ENCODE measurements at places on chromosomes 6 and 20. TPM values are rescaled to one million over a fixed set of nuclear protein-coding genes. Genes with fewer than 3 reads are reported as not detected.

Gene PGC
- total RNA-seq = 0.28 TPM

DNA sequence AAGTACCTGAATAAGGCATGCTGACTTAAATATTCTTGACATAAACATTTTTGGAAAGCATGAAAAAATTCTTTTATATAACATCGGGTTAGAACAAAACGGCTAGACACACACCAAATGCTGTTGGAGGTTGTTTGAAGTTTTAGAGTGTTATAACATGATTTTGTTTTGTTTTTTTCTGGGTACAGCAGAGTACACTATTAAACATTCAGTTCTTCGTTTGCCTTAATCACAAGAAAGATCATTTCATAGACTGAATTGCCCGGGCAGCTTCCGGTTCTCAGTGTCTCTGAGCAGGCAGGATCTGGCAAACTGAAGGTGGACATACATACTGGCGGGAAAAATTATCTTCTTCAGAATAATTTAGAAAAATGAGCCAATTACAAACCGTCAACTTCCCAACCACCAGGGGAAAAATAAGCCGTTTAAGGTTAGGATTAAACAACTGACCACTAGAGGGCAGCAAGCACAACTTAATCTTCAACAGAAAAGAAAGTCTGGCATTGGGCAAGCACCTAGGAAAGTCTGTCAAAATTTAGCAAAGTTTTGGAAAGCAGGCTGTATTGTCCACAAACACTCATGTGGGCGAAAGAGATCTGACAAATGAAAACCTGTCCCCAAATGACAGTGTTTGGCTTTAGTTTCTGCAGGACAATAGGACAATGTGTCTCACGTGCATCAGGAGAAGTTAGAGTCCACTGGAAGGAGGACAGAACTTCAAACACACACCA, 15.0 kb downstream of the ZNF217 start:
- DNase-seq = peak; percentile 90
- no peaks in the 10 kb centered on the region for H3K27me3 ChIP-seq
- peak overlapping the region; percentile 72 for H3K27ac ChIP-seq

GRCh38 chr20:60316476-60317158, 358.4 kb downstream of the CDH26 start:
- no peak for DNase-seq
- H3K36me3 ChIP-seq = no peaks in the 10 kb centered on the region
- H3K4me3 ChIP-seq = no peak overlapping the region
- H3K27me3 ChIP-seq = no peaks in the 10 kb centered on the region

Gene SMIM26
- total RNA-seq = 99.3 TPM

- no peak overlapping the region for H3K27ac ChIP-seq
- no peaks in the 10 kb centered on the region for H3K36me3 ChIP-seq
- H3K4me1 ChIP-seq = no peaks in the 10 kb centered on the region
- no peak for DNase-seq
- H3K27me3 ChIP-seq = no peaks in the 10 kb centered on the region
Observed at GRCh38 chr6:145453376-145453775, 281.9 kb downstream of the EPM2A start.

- H3K27me3 ChIP-seq = no peaks in the 10 kb centered on the region
- no peaks in the 10 kb centered on the region for H3K4me1 ChIP-seq
- peaks cover 66% of the 10 kb centered on the region for H3K36me3 ChIP-seq
- no peak overlapping the region for H3K4me3 ChIP-seq
Observed at GRCh38 chr20:36246401-36246800, 10.1 kb downstream of the AAR2 start.

DNA sequence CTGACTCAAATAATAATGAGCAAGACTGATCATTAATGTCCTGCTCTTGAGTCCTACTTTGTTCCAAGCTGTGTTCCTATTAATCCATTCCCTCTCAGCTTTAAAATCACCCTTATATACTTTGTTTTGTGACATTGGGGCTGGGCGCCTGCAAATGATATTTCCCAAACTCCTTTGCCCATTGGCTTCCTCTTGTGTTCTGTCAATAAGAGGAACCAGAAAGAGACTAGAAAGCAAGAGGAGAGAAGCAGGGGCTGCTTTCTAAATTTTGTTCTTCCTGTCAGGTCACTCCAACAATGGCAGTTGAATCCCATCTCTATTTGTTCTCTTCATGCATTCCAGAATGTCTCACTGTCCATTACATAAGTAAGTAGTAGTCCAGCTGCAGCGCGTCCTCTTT, 21.6 kb upstream of the TRIM27 start:
- no peaks in the 10 kb centered on the region for H3K27me3 ChIP-seq
- no peak for DNase-seq
- H3K4me1 ChIP-seq = peaks cover 30% of the 10 kb centered on the region
- H3K36me3 ChIP-seq = no peaks in the 10 kb centered on the region

- H3K36me3 ChIP-seq = no peaks in the 10 kb centered on the region
- H3K27me3 ChIP-seq = peaks cover 53% of the 10 kb centered on the region
- H3K27ac ChIP-seq = no peak overlapping the region
Observed at GRCh38 chr6:41462033-41462432, 84.1 kb upstream of the FOXP4 start.

GRCh38 chr6:86916393-86916792, 20.9 kb upstream of the HTR1E start:
- H3K36me3 ChIP-seq = no peaks in the 10 kb centered on the region
- no peak overlapping the region for H3K27ac ChIP-seq
- no peak overlapping the region for H3K4me3 ChIP-seq
- DNase-seq = no peak
- H3K27me3 ChIP-seq = no peaks in the 10 kb centered on the region

GRCh38 chr20:51480507-51481270, 61.8 kb downstream of the NFATC2 start:
- H3K36me3 ChIP-seq = no peaks in the 10 kb centered on the region
- H3K27ac ChIP-seq = no peak overlapping the region
- H3K4me1 ChIP-seq = no peaks in the 10 kb centered on the region
- no peak for DNase-seq
- no peaks in the 10 kb centered on the region for H3K27me3 ChIP-seq

DNA sequence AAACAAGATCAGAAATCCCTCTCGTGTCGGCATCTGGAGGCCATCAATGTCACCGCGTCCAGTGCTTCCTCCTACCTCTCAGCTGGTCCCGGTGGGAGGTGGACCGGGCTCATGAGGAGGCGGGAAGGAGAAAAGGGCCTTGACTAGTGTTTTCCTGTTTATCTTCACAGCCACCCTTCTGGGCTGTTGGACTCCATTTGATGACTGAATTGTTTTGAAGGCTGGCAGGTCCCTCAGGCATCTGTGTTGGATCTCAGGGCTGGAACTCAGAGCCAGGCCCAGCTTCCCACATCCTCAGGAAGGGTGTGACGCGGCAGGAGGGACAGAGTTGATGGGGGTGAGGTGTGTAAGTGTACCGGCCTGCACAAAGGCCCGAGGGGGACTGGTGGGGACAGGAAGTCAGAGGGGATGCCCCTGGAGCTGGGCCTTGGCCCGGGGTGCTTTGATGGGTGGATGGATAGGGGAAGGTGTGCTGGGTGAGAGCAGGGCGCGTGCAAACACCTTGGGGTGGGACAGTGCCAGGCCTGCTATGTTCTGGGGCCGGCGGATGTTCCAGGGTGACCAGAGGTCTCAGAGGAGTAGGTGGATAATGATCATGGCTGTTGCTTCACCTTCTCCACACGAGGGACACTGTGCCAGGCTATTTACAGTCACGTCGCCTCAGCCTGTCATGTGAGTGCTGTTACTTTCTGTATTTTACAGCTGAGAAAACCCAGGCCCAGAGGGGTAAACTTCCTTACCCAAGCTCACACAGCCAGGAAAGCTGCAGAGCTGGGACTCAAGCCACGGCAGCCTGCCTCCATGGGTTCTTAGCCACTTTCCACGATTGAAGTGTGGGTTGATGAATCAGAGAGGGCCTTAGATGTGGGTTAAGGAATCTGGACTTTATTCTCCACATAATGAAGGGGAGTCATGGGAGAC, 17.9 kb upstream of the CHMP4B start:
- no peak for DNase-seq
- no peak overlapping the region for H3K27ac ChIP-seq
- H3K36me3 ChIP-seq = peaks cover 5% of the 10 kb centered on the region
- H3K4me3 ChIP-seq = no peak overlapping the region
- H3K27me3 ChIP-seq = no peaks in the 10 kb centered on the region

DNA sequence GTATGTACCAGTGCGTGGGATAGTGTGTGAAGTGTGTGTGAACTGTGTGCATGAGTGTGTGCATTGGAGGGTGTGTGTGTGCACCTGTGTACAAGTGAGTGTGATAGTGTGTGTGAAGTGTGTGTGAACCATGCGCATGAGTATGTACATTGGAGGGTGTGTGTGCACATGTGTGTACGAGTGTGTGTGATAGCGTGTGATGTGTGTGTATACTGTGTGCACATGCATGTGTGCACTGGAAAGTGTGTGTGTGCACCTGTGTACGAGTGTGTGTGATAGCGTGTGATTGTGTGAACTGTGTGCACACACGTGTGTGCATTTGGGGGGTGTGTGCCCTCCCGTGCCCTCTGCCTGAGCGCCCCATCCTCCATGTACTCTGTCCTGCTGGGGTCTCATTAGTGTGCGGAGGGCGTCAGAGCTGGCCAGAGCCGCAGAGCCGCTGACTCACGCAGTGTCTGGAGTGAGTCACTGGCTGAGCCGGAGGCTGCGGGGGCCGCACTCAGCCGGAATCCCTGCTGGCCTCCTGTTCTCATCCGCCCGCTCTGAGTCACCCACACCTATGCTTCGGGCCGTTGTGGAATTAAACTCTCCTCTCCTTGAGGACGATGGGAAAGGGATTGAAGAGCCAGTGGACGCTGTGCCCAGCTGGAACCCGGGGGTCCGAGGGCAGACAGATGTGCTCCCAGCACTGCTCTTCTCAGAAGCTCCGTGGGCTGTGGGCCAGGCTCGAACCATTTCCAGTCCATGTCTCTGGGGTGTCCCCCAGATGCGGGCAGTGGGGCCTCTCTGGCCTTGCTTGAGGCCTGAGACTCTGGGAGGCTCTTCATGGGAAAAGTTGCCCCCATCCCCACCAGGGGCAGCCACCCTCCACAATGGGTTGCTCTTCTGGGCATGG, 27.3 kb upstream of the STX16 start:
- H3K27ac ChIP-seq = no peak overlapping the region
- peaks cover 11% of the 10 kb centered on the region for H3K27me3 ChIP-seq
- DNase-seq = no peak
- no peak overlapping the region for H3K4me3 ChIP-seq
- no peaks in the 10 kb centered on the region for H3K4me1 ChIP-seq
- no peaks in the 10 kb centered on the region for H3K36me3 ChIP-seq

GRCh38 chr6:38088829-38089228, 269.3 kb downstream of the ZFAND3 start:
- H3K4me3 ChIP-seq = no peak overlapping the region
- no peak overlapping the region for H3K27ac ChIP-seq
- H3K27me3 ChIP-seq = no peaks in the 10 kb centered on the region

GRCh38 chr6:6758915-6759654, 170.6 kb downstream of the LY86 start:
- peak; percentile 47 for DNase-seq
- no peak overlapping the region for H3K4me3 ChIP-seq
- no peaks in the 10 kb centered on the region for H3K36me3 ChIP-seq
- peaks cover 9% of the 10 kb centered on the region for H3K4me1 ChIP-seq
- H3K27ac ChIP-seq = peak overlapping the region; percentile 26
- no peaks in the 10 kb centered on the region for H3K27me3 ChIP-seq

DNA sequence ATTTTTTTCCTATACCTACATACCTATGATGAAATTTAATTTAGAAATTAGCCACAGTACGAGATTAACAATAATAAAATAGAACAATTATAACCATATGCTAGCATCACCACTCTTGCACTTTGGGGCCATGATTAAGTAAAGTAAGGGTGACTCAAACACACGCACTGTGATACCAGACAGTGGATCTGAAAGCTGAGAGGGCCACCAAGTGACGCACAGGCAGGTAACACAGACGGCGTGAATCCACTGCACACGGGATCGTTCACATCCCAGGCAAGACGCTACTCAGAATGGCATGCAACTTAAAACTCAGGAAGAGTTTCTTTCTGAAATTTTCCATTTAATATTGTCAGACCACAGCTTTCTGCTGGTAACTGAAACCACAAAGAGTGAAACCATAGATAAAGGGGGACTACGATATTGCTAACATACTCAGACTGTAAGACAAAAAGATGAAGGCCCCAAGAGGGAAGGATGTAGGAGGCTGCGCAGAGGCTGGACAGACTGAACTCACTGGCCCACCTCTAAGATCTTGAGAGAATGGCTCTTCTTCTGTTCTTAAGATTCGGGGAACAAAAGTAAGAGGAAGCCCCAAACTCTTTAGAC, 17.9 kb downstream of the RRBP1 start:
- peaks cover 2% of the 10 kb centered on the region for H3K36me3 ChIP-seq
- no peak overlapping the region for H3K4me3 ChIP-seq
- H3K27ac ChIP-seq = no peak overlapping the region
- no peaks in the 10 kb centered on the region for H3K27me3 ChIP-seq

DNA sequence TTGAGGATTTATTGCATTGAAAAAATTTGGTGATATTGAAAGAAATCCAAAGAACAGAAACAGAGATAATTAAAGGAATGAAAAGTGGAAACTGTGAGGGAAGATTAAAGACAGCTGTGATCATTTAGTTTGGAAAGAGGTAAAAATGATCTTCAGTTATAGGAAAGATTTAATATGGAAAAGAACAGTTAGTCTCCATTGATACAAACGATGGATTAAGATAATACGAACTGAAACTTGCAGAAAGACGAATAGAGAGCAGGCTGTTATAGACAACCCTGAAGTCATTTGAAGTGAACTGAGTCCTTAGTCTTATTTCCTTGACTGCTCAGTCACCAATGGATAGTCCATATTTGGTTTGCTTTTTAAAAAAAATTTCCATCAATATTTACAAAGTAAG, 360.0 kb downstream of the NKAIN2 start:
- DNase-seq = no peak
- H3K27me3 ChIP-seq = no peaks in the 10 kb centered on the region
- H3K4me3 ChIP-seq = no peak overlapping the region
- H3K27ac ChIP-seq = no peak overlapping the region

- DNase-seq = no peak
- no peaks in the 10 kb centered on the region for H3K27me3 ChIP-seq
- no peak overlapping the region for H3K4me3 ChIP-seq
- no peak overlapping the region for H3K27ac ChIP-seq
Observed at GRCh38 chr20:12968472-12968871, 40.3 kb upstream of the SPTLC3 start.

- H3K27me3 ChIP-seq = peaks cover 41% of the 10 kb centered on the region
- H3K4me1 ChIP-seq = peaks cover 76% of the 10 kb centered on the region
- no peak overlapping the region for H3K4me3 ChIP-seq
- H3K36me3 ChIP-seq = peaks cover 10% of the 10 kb centered on the region
- DNase-seq = peak; percentile 60
- H3K27ac ChIP-seq = peak overlapping the region; percentile 79
Observed at GRCh38 chr6:36682328-36683144, 4.0 kb downstream of the CDKN1A start.

Gene KCNK16
- total RNA-seq = not detected

GRCh38 chr6:34154668-34155447, 9.0 kb upstream of the GRM4 start:
- H3K27ac ChIP-seq = no peak overlapping the region
- H3K36me3 ChIP-seq = no peaks in the 10 kb centered on the region
- DNase-seq = no peak
- peaks cover 81% of the 10 kb centered on the region for H3K27me3 ChIP-seq

- H3K4me3 ChIP-seq = no peak overlapping the region
- peaks cover 23% of the 10 kb centered on the region for H3K27me3 ChIP-seq
- H3K4me1 ChIP-seq = peaks cover under 1% of the 10 kb centered on the region
- no peaks in the 10 kb centered on the region for H3K36me3 ChIP-seq
- peak overlapping the region; percentile 8 for H3K27ac ChIP-seq
- DNase-seq = no peak
Observed at GRCh38 chr20:1810926-1811620, 84.1 kb upstream of the SIRPA start.

Gene PNPLA1
- 0.09 TPM for total RNA-seq

Gene TRIM15
- total RNA-seq = 0.19 TPM

- no peak for DNase-seq
- no peaks in the 10 kb centered on the region for H3K36me3 ChIP-seq
- H3K27me3 ChIP-seq = no peaks in the 10 kb centered on the region
- no peak overlapping the region for H3K4me3 ChIP-seq
Observed at GRCh38 chr20:62686869-62687830, 21.5 kb upstream of the NTSR1 start.

Data from thymus (tissue), 14 donors.